ENCODE measurements at places on chromosomes 1 and 21.

DNA sequence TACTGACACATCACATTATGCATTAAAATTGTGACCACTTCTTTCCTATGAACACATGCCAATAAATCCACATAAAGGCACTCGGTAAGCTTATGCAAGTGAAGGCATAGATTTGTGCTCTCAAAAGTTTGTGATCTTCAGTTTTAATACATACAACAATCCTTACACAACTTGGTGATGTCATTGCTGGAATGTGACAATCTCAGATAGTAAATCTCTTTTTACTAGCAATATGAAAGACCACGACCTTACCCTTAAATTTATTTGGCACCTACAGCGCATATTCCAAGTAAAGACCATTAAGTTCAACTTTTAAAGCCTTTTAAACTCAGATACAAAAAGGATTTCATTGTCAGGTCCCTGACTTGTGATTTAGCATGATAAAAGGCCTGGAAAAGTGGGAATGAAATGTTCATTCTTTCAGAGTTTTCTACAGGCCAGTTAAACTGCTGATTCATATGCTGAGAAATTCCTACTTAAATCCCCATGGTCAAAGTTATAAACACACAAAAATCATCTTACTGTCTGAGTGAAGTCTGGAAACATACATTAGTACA is 157.4 kb downstream of the SIPA1L2 start:
- DNase-seq = no peak

- DNase-seq = no peak
Observed at GRCh38 chr1:31868862-31869261, 53.0 kb upstream of the SPOCD1 start.

DNA sequence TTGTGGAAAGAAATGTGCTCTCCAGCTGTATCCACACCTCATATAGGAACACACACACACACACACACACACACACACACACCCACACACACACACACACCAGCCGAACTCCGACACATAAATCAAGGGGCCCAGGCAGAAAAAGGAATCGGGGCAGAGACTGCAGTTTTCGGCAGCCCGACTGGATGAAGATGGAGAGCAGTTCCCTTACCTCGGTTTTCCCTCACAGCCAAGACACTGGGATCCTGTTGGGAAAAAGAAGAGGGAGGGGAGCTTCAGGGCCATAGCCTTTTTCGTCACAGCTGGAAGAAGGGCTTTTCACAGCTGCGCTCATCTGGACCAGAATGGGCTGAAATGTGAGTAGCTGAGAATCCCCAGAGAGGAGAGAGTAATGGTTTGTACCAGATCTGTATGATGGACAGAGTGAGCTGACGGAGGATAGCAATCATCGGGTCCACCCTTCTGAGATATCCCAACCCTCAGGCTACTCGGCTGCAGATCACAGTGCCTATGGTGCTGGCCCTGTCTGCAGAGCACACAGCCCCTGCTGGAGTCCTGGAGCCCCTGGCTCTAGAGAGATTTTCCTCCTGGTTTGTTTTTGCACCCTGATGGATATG is 37.7 kb downstream of the PIK3C2B start:
- DNase-seq = no peak

GRCh38 chr1:245432228-245432875 is 277.6 kb downstream of the KIF26B start:
- DNase-seq = no peak

DNA sequence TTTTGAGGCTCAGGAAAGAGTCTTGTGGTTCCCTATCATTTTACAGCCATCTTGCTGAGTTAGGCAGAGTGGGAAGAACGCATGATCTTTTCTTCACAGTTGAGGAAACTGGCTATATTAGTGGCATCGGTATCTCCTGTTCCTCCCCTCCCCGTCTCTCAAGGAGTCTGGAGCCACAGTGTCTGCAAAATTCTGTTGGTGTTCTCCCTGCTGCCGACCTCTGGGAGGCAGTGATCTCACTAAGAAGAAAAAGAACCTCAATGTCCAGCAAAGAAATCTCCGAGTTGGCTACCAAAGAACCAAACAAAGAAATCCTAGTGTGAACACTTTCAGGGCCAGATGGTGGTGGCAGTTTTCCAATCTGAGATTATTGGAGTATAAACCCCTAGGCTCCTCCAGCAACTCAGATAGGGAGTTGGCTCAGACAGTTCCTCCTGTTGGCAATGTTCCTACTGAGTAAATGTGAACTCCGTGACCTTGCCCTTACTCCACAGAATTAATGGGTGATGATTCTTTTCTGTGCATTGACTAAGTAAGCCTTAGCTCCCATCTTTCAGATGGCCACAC is 41.2 kb downstream of the PRAMEF20 start:
- DNase-seq = peak; percentile 61

- no peak for DNase-seq
Observed at GRCh38 chr1:23645338-23645737, 46.3 kb upstream of the RPL11 start.

DNA sequence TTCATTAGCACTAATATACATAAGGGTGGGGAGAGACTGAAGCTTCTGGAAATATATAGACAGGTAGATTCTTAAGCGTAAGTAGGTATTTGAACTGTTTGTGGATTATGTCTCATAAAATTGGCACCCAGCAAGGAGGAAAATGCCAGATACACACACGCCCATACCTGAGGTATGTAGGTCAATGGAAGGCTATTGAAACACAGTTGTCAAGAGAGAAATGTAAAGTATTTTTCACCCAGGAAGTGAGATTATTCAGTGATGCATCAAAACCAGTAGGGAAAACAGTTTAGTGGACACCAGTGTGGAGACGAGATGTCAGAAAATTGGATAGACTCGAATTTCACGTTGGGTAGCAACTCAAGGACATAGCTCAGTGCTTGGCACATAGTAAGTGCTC is 4.7 kb upstream of the RSPH1 start:
- no peak for DNase-seq

- no peak for DNase-seq
Observed at GRCh38 chr21:44499211-44499560, 40.8 kb downstream of the KRTAP10-1 start.

GRCh38 chr1:54017979-54018378 is at the start of gene LDLRAD1:
LDLRAD1 (minus strand) TSS chr1:54018186; CDS start chr1:54018112, 74 bp downstream.
- DNase-seq = no peak

GRCh38 chr1:197363855-197364254 is 95.8 kb downstream of the CRB1 start:
- DNase-seq = no peak

- peak; percentile 98 for DNase-seq
Observed at GRCh38 chr1:208219659-208220282, 24.4 kb downstream of the PLXNA2 start.

DNA sequence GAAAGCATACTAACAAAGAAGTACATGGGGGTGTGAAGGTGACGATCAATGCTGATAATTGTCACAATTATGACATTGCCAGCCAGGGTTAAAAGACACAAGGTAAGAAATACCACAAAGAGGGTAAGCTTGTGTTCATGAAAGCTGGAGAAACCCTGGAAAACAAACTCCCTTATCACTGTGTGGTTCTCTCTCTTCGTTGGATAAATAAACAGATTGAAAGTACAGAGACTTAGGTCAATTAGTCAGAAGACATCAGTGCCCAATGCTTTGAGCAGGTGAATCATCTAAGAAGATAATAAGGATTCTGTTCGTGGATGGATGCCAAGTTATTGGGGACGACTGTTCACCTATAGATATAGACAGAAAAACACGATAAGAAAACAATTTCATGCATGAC is 22.4 kb upstream of the FCER1A start:
- peak; percentile 39 for DNase-seq

- peak; percentile 66 for DNase-seq
Observed at GRCh38 chr1:225426395-225427234, 1.2 kb downstream of the LBR start.

- DNase-seq = no peak
Observed at GRCh38 chr1:233209481-233209880, 86.0 kb downstream of the PCNX2 start.

GRCh38 chr1:110420874-110421793 is 13.6 kb upstream of the LAMTOR5 start:
- DNase-seq = peak; percentile 27

- no peak for DNase-seq
Observed at GRCh38 chr1:51843948-51844347, 34.6 kb downstream of the NRDC start.

GRCh38 chr1:243719476-243719875 is 130.6 kb downstream of the AKT3 start:
- DNase-seq = no peak

DNA sequence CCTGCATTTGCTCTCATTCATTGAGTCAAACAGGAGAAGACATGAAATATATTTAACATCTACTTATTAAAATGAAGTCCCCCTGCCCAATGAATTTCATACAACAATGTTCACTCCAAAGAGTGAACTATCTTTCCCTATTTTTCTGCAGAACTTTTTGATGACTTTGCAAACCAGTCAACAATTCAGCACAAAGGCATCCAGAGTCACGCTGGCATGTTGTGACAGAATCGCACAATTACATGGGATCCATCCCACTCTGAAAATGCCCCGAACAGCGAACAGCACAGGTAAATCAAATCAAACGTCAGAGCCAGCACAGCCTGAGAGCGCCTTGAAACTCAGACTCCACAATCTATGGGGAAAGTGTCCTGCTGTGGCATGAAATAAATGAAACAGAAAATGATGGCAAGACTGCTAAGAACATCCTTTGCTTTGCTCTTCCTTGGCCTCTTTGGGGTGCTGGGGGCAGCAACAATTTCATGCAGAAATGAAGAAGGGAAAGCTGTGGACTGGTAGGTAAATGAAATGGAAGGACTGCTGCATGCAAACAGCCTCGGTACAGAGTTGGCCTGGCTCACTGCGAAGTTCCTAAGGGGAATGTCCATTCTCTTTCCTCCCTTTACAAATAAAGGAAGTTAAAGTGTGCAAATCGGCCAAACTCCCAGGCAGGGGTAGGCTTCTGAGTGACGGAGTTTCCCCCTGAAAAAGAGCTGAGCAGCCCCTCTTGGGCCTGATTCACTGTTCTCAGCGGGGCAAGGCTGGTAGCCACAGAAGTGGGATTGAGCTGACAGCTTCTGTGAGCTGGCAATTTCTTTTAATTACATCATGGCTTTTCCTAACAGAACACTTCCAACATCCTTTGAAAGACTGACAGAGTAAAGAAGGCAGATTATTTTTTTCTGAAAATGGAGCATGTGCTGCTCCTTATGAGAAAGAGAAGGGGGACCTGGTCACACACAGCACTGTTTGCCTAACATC is at the start of gene DNASE2B:
Gene DNASE2B (plus strand): TSS at position 310 of the 981 bp plus-strand sequence. CDS start 81 bp downstream, at position 391.
- no peak for DNase-seq

GRCh38 chr1:110460253-110461220 is 9.6 kb downstream of the PROK1 start:
- peak; percentile 86 for DNase-seq

DNA sequence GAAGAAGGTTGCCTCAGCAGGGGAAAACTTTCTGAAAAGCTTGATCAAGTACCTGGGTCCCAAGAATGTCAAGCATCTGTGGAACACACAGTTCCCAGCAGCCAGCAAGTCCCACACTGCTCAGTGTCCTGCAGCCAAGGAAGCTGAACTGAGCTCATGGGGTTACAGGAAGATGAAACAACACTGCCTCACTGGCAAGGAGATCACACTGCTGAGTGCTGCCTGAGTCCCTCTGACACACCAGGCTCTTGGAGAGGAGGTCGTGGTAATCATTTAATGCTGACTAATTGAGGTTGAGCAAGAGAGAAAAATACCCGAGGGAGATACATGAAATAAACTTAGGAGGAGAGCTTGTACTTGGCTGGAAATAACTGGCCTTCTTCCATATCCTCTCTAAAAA is 75.2 kb downstream of the MPZL1 start:
- DNase-seq = peak; percentile 100

- no peak for DNase-seq
Observed at GRCh38 chr1:38505944-38506343, 353.6 kb downstream of the RRAGC start.

- peak; percentile 79 for DNase-seq
Observed at GRCh38 chr1:235160383-235160956, 580 bp downstream of the RBM34 start.

DNA sequence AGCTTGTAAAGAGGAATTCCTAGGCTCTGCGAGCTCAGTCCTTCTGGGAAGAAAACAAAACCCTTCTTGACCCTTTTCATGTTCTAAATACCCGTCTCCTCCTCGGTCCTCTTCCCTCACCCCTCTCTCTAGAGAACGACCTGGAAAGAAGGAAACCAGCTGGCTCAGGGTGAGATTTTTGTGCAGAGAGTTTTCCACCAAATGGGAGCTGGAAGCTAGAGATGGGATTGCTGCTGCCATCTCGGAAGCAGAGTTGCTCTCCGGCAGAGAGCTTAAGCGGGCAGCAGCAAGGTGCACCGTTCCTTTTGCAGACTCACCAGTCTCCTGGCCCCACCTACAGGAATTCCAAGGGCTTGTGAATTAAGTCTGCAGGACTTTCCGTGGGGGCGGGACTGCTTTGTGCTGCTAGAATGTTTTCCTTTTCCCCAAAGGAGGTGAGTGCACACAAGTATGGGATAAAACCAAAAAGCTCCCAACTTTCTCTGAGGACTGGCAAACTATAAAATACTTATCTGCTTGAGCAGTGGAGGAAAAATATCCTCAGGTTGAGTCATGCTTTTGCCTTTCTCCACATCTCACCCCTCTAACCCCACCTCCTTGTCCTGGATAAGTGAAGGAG is 29.1 kb upstream of the KIAA0040 start:
- DNase-seq = peak; percentile 91

- DNase-seq = peak; percentile 94
Observed at GRCh38 chr1:229253151-229253974, 17.5 kb upstream of the RAB4A start.

GRCh38 chr1:6603915-6604558 is 1.4 kb upstream of the KLHL21 start:
- no peak for DNase-seq

All from MCF 10A (cell line).